ENCODE measurements at places on chromosomes 5 and 9. TPM values are rescaled to one million over a fixed set of nuclear protein-coding genes. Genes with fewer than 3 reads are reported as not detected.

The KIF24 gene
- 2.5 TPM for total RNA-seq

GRCh38 chr9:135156525-135157510 is 69.3 kb downstream of the OLFM1 start:
- DNase-seq, result peak; percentile 7

DNA sequence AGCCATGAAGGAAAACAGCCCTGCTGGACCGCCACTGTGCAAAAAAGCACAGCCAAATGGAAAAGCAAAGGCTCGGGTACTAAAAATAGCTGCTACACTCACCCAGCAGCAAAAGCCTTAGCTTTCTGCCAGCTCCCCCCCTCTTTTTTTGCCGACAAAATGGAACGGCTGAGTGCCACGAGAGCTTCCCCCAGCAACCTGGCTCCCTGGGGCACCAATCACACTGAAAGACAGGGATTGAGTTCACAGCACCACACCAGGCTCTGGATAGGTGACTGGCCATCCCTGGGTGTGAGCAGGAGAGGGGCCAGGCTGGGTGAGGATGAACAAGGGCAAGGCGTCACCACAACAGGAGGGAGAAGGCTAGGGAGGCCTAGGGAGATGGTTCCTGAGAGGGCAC is 66.7 kb downstream of the SIL1 start:
- DNase-seq, result peak; percentile 39

- DNase-seq, result peak; percentile 48
Observed at GRCh38 chr9:87112656-87113055, 165.3 kb upstream of the GAS1 start.

GRCh38 chr5:2147504-2148311 is 265.0 kb upstream of the IRX4 start:
- DNase-seq, result no peak

DNA sequence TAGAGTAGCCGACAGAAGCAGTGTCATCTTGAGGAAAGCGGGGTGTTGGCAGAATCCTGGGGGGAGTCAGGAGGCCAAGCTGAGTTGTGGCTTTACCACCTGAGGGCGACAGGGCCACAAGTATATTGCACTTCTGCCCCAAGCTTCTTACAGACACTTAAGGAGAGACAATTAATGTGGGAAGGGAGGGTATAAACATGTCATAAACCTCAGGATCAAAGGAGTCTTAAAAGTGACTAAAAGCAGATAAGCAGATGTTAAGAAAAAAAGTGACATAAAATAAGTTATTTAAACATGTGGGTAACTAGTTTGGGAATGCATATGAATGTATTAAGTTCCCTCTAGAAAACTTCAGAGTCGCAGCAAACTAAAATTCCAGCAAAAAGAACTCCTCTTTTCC is 63.9 kb downstream of the ERAP1 start:
- DNase-seq, result no peak

DNA sequence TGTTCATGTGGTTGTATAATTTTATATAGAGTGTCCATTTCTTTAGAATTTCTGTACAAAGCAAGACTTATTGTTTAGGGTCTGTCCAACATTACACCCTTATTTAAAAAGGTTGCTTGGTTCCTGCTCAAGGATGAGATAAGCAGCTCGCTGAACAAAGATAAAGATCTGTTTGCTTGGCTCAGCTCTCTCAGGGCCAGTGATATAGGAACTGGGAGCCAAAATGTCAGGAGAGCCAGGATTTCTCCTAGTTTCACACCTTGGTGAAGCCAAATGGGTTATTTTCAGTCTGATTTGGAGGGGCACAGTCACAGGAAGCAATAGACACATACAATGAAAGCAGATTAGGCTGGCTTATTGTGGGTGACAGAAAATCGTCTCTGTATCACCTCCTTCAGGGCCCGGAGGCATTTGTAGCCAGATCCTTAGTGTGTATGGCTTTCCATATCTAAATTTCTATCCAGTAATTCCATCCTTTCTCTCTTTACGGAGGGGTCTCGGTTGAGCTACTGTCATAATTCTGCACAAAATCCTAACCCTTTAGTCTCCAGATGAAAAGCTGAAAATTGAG is 396.4 kb downstream of the TMEM232 start:
- no peak for DNase-seq

- DNase-seq, result peak; percentile 36
Observed at GRCh38 chr5:57858905-57859304, 376.3 kb upstream of the ACTBL2 start.

- no peak for DNase-seq
Observed at GRCh38 chr5:174617285-174617684, 107.1 kb upstream of the MSX2 start.

DNA sequence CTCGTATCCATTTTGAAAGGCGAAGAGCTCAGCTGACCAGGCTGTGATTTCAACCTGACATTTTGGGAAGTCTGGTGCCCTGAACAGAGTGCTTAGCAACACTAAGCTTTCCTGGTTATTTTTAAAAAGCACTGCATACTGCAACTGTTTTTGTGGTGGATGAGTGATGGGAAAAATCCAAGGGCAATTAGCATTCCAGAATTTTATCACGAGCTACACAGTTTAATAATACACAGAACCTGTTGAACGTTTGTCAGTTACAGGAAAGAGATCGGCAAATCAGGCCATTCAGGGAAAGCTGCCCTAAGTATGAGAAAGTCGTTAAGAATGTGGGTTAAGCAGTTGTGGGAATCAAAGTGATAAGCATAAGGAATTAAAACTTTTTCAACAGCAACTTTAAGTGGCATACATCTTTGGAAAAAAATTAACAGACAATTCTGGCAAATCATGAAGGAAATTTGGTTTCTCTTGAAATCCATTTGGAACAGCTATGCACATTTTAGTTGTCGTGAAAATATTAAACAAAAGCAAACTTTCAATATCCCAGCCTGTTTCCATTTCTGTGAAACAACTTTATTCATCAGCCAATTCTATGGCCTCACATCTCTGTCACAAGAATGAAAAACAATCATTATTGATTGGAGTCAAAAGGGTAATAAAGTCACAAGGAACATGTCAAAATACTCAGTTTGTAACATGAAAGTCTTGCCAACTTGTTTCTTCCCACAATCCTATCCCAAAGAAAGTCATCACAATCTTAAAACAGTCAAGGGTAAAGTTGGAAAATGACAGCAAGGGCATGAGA is 25.7 kb downstream of the PUM3 start:
- peak; percentile 84 for DNase-seq
